Fibroblast of skin of abdomen (primary cell): ENCODE measurements at places on chromosomes 2 and 18.

GRCh38 chr2:47346-47725 lies 1.0 kb upstream of the FAM110C start:
- no peak for DNase-seq

GRCh38 chr2:101124643-101125366 lies 26.4 kb downstream of the TBC1D8 start:
- no peak for DNase-seq

- DNase-seq = no peak
These were observed 2110.3 kb upstream of the CELF4 start for GRCh38 chr18:39675906-39676305.

GRCh38 chr2:146079216-146079615 lies 1559.3 kb upstream of the ZEB2 start:
- peak; percentile 17 for DNase-seq

DNA sequence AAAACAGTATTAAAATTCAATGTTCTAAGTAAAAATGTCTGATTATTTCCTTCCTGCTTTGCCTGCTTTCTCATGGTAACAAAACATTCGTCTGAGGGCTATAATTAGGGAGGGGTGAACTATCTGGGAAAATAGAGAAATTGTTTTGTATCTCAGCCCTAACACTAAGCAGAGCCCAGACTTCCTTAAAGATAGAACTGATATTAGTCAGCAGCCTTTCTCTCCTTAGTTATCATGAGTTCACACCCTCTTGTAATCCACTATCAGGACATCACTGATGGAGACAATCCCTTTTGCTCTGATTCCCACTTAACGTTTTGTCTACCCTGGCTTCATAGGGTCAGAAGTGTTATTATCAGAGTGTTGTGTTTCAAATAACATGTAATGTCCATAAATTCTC lies 701.1 kb upstream of the ZEB2 start:
- DNase-seq = no peak

- no peak for DNase-seq
These were observed 553.4 kb downstream of the TNS1 start for GRCh38 chr2:217449444-217449843.

DNA sequence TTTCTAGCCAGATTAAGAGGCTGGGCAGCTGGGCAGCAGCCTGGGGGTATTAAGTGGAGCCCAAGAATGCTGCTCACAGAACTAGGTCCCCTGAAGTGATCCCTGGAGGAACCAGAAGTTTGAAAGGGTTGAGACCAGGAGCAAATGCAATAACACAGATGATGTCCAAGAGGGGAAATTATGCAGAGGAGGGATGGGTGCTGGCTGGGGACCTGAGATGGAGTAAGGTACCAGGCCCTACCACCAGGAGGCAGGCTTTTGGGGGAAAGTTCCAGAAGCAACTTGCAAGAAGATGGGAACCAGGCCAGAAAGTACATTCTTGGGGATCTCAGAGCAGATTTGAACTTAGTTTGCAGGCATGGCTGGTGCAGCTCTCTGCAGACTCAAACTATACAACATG lies 175.1 kb downstream of the NCK2 start:
- peak; percentile 17 for DNase-seq

DNA sequence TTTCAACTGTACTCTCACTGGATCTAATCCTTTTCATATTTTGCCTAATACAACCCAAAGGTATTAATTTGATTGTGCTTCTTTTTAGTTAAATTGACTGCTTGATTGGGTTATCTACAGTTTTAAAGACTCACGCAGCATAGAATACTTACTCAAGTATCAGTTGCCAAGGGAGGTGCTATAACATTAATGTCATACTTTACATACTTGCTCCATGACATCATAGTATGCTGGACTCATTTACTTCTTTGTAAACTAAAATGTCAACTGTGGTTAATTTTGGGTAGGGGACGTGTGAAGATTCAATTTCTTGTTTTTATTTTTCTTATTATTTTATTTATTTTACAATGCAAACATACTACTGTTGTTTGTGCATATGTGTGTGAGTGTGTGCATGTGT lies 716.2 kb upstream of the VRK2 start:
- DNase-seq = peak; percentile 23
